ENCODE measurements at places on chromosomes 4 and X.

- no peak for DNase-seq
Measured at GRCh38 chr4:74481891-74482609, 37.1 kb downstream of the AREG start.

DNA sequence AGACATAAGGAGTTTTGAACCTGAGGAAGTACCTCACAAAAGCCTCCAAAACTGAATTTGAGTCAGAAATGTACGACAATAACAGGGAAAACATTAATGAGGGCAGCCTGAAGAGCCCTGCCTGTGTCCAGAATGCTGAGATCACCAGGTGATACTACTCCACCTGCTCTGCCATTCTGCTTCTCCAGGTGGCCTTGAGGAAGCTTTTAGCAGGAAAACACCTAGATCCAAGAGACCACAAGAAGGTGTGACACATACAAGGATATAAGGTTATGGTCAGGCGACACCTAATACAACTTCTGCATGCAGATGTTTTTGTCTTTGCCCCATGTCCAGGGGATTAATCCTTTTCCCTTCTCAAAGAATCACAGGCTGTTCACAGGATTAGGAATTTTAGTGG, 15.3 kb downstream of the SOWAHB start:
- DNase-seq = no peak

DNA sequence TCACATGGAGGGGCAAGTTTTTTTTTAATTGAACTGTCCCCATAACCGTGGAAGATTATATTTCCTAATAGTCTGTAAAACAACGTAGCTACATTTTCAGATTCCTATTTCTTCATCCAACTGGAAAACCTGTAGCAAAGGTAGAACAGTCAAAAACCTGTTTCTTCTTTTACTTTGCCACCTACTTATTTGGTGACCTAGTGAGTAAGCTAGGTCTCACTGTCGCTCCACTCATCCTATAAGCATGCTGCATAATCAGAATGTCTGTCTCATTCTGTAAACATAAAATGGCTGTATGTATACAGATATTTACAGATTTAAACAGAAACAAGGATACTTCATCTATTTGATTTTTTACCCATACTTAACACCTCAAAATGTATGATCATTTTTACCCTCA, 20.4 kb downstream of the MAML3 start:
- DNase-seq = no peak

DNA sequence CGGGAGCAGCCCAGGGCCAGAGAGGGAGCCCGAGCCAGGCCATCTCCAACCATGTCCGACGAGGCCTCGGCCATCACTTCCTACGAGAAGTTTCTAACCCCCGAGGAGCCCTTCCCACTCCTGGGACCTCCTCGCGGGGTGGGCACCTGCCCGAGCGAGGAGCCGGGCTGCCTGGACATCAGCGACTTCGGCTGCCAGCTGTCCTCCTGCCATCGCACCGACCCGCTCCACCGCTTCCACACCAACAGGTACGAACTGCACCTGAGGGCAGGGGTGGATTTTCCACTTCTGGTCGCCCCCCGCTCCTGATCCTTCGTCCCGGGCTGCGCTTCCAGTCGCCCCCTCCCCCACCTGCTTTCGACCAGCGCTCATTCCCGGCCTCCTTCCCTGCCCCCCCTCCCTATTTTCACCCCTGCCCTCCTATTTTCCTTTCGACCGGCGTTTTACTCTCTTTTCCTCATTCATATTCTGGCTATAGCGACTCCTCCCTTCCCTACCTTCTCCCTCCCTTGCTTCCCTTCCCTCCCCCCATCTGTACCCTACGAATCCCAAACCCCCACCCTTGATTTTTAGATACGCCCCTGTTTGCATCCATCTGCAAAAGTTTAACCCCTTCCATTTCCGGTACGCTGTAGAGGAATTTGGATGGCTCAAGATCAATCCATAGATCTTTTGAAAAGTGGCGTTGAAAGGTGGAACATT, 633 bp downstream of the FAM199X start:
- no peak for DNase-seq

GRCh38 chr4:76449362-76449767, 14.3 kb downstream of the SHROOM3 start:
- no peak for DNase-seq

- no peak for DNase-seq
Measured at GRCh38 chrX:16484338-16484737, 165.6 kb upstream of the S100G start.

DNA sequence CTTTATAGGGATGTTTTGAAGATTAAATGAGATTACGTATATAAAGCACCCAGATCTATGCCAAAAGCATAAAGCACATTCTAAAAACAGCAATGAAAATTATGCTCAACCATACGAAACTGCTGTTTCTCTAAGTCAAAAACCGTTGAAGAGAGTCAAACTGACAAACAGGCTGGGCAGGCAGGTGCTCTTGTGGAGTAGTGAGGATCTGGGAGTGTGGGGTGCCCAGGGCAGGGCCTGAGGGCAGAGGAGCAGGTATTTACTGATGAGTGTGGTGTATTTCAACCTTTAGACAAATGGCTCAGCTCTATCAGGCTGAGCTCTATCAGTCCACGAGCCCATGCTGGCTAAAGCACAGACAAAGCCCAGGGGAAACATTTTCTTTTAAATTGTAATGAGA, 40.4 kb downstream of the RELL1 start:
- DNase-seq = no peak

GRCh38 chrX:119721926-119722325, 29.0 kb upstream of the SEPTIN6 start:
- no peak for DNase-seq

GRCh38 chr4:165682611-165683010, 190.4 kb upstream of the TLL1 start:
- no peak for DNase-seq

- DNase-seq = no peak
Measured at GRCh38 chrX:122582975-122583305, 601.1 kb upstream of the GRIA3 start.

DNA sequence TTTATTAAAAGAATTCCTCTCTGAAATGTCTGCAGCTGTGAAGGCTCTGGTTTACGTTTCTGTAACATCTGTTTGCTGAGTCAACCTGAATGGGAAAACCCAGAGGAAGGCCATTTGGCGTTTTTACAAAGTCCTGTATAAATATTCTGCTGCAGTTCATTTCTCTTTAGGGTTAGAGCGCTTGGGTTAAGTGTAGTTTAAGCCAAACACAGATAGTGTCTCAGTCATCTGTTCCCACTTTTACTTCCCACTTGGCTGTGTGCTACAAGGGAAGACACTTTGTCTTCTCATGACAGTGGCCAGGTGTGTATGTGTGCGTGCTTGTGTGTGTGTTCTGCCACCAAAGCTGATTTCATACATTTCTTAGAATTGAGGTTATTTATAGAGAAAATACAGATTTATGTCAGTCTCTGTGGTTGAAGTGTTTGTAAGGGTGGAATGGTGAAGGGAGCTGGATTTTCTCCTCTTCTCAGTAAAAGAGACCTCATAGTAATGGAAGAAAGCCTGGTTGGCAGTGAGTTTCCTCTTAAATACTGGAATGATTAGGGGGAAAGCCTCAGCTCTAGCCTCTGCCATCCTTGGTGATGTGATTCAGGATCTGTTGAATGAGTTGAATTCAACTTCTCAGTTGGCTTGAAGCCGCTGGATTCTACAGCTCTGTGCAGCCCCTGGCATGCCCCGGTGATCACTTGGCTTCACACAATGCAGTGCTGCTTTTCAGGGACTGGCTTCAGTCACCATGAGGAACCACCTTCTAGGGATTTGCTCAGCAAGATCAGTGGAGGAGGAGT, 50.6 kb downstream of the JADE1 start:
- no peak for DNase-seq

GRCh38 chr4:85946821-85947220, 413.0 kb downstream of the MAPK10 start:
- no peak for DNase-seq

- no peak for DNase-seq
Measured at GRCh38 chr4:30605616-30606190, 114.5 kb upstream of the PCDH7 start.

- DNase-seq = no peak
Measured at GRCh38 chrX:78124307-78124706, 15.1 kb downstream of the TAF9B start.

GRCh38 chr4:78846258-78846657, 70.1 kb downstream of the BMP2K start:
- no peak for DNase-seq

DNA sequence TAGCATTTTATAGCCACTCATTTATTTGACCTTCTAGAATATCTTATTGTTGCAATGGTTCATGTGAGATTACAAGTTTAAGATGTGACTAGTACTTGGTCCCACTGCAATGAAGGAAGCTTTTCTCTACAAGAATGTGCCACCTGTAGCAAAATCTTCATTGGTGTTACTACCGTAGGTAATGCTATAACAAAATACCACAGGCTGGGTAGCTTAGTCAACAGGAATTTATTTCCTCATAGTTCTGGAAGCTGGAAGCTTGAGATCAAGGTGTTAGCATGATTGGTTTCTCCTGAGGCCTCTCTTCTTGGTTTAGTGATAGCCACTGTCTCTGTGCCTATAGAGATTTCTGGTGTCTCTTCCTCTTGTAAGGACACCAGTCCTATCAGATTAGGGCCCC, 441.0 kb downstream of the GPM6A start:
- no peak for DNase-seq

- DNase-seq = no peak
Measured at GRCh38 chrX:63350465-63350877, 661 bp downstream of the SPIN4 start.

DNA sequence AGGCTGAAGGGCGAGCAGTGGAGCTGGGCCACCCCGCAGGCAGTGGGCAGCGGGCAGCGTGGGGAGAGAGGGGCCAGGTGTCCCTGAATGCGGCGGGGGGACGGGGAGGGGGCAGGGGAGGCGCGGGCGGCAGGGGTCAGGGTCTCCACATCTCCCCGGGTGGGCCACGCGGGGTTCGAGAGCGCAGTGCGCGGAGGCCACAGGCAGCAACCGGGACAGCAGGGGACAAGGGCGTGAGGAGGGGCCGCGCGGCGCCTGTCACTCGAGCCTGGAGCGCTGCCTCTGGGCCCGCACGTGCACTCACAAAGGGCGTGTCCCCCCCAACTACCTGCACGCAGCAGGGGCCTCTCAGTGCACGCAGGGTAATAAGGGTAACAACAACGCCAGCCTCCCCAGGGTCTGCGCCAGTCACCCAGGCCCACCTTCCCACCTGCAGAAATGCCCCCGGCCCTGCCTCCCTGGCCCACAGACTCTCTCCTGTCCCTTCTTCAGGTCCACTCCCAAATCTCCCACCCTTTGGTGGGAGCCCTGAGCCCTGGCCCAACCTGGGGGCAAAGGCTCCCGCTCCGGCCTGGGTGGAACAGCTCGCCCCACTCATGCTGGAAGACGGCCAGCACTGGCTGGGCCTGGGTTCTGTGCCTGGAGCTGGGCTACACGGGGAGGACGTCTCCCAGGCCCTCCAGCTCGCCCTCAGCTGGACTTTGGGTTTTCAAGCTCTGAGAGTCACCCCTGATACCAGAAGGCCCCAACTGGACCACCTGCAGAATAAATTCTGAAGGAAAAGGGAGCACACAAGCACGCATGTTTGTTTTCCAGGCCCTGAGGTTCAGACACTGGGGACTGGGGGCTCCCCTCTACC, 53.2 kb downstream of the ZFYVE28 start:
- no peak for DNase-seq

DNA sequence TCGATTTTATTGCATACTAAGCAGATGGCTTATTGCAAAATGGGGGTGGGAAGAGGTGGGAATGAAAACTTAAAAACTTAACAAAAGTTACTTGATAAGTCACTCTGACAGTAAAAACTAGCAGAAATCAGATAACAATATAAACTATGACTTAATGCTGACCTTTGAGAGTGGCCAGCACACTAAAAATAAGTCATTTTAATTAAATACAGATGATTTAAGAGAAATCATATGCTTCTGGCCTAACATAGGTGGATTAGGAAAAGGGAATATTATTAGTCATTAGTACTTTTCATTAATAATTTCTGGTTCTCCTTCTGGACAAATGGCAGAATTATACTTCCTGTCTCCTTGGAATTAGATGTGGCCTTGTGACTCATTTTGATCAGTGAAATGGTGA, 756.7 kb downstream of the PCDH19 start:
- no peak for DNase-seq

- no peak for DNase-seq
Measured at GRCh38 chr4:15100994-15101695, 98.9 kb downstream of the CPEB2 start.

- no peak for DNase-seq
Measured at GRCh38 chr4:158442736-158443135, 78.9 kb upstream of the RXFP1 start.

DNA sequence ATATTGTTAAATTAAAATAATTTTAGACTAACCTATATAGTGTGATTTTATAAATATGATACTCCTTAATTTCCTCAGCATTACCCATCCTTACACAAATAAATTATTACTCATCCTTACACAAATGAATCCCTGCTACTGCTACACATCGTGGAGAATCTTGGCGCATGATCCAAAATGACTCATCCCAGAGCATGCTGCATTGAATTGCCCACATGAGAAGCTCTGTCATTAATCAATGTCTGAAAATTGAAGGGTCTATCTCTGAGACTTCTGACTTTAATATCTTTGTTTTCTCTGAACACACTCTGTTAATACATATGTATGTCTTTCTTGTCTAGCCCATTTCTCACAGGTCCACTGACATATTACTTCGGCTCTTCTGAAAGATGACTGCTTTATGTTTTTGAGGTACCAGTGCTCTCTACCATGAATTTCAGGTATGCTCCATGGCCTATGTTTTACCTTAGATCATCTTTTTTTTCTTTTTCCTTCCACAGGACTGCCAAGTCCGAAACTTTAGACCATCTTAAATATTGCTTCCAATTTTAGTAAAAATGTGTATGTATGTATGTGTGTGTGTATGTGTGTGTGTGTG, 15.7 kb upstream of the DUSP21 start:
- DNase-seq = no peak

DNA sequence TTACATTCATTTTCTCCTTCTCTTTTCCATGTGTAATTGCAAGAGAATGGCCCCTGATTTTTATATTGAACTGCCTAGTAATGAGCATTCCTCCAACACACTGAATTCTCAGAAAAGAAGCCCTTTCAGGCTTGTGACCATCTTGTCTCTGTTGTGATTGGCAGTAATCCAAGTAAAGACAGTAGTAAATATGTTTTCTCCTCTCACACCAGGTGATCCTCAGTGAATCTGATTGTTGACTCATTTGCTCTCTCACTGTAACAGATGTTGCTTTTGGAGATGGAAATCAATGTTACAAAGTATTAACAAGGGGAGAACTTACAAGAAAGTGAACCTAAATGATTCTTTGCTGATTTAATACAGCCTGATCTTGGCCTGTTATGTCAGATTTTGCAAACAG, 271.0 kb downstream of the AFF2 start:
- DNase-seq = no peak

DNA sequence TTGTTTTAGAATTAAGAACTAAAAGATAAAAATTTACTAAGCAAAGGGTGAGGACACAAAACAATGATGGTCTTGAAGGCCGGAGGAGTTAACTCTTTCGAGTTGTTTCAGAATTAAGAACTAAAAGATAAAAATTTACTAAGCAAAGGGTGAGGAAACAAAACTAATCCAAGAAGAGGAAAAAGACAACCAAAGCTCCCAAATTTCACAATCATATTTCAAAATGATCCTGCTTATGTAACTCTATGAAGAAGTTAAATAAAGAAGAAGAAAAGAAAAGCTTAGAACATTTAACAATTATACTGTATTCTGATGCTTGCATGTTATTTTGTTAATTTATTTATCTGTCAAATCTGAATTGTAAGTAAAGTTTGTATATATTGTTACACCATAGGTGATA, 154.8 kb upstream of the SLIT2 start:
- DNase-seq = no peak

- no peak for DNase-seq
Measured at GRCh38 chr4:139242511-139243051, 37.4 kb downstream of the MGARP start.

GRCh38 chrX:110414273-110414672, 55.6 kb downstream of the RTL9 start:
- DNase-seq = no peak
